ENCODE measurements at places on chromosomes 2 and 18.

DNA sequence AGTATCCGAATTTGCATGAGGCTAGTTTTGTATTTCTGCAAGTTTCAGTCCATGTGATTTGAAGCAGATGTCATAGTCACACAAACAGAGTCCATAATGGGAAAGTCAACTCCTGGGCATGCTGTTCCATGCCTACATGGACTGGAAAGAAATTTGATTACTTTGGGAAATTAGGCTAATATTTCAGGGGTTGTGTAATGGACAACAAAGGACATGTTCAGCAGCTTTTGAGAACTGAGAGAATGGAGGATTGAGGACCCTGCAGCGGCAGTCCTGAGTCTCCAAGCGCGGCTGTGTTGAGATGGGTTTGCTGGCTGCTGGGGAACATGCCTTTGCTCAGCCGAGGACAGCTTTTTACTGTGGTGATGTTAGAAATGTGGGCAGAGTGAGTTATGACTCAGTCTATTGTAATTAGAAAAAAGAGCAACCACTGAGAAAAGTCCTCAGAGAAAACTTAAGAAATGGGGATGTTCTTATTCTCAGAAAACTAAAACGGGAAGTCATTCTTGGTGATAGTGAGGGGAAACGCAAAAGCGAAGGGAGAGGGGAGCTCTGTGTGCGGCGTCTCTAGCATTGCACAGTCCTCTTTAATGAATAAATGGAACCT is 149.2 kb downstream of the FAM210A start:
- peak; percentile 64 for DNase-seq

DNA sequence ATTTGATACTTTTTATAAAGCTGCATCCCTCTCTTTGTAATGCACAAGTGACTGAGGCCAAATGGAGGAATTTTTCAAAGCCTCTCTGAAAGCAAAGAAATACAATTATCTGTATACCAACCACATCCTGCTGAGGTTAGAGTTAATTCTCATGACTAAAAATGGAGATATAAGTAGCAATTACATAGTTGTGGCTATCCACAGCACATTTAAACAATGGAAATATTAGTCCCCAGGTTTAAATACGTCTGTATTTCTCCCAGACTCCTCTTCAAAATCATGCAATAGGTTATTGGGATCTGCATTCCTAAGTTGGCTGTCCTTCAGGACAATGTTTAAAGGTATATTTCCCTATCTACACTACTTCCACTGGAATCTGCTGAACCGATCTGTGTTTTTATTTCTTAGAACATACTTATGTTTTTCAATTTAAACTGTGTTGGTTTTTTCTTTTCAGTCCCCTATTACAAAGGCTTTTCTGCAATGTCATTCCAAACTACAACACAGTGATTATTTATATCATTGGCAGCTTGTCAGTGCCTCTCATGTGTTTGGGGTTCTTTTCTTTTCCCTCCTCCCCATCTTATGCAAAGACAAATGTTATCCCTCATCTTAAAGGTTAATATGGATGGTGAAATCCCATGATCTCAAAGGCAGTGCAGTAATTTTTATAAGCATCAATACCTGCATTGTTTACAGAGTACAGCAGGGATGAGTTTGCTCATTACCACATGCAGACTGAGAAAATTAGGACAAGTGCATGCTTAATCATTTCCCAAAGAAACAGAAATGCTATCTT is 134.8 kb upstream of the FSHR start:
- no peak for DNase-seq

DNA sequence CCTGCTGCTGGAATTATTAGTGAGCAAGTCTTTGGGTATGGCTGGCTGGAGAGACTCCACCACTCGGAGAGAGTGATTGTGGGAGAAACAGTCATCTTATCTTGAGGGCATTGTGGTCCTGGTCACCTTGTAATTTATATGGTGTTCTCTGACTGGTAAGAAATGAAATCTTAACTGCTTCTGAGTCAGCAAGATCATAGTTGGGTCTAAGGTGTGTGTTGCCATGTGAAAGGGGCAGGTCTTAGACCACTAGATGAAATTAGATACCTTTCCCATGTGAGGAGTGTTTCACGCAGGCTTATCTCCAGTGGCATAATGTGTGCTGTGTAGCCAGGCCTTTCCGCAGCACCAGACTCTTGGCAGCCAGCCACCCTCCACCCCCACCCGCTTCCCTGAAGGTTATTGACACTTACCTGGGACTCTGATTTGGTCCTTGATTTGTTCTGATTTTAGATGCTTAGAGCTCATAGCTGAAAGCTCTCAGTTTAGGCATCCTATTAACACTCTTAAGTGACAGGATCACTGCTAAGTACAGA is 7.7 kb downstream of the MAPRE3 start:
- no peak for DNase-seq

DNA sequence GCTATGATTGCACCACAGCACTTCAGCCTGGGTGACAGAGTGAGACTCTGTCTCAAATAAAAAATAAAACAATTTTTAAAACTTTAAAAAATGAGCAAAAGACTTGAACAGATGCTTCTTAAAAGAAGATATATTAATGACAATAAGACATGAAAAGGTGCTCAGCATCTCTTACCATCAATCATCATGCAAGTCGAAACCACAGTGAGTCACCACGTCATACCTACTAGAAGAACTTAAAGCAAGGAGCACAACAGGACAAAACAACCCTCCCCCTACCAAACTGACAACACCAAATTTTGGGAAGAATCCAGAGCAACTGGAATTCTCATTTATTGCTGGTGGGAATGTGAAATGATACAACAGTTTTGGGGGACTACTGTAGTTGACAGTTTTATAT is 251.6 kb downstream of the BCL2 start:
- DNase-seq = no peak

GRCh38 chr2:71939588-71940535 is 207.8 kb downstream of the CYP26B1 start:
- no peak for DNase-seq

- no peak for DNase-seq
These were observed 24.9 kb upstream of the SLC5A7 start for GRCh38 chr2:107961395-107961794.
